ENCODE measurements at places on chromosomes 3 and 15.

- DNase-seq = no peak
Observed at GRCh38 chr15:77201665-77202064, 130.8 kb upstream of the TSPAN3 start.

DNA sequence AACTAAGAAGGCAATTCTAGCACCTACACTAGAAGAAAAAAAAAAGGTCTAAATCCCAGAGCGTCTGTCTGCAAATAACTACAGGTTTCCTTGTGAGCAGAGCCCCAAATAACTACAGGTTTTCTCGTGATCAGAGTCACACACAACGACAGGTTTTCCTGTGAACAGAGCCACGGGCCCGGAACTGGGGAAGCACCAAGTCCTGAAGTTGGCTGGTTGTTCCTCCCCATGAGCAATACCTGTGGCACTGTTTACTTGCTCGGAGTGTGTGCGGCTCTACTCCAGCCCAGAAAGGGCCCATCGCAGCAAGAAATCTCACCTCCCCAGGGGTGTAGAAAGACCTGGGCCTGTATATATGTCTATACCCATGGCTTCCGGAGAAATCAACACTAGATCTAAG, 644 bp upstream of the MASP1 start:
- DNase-seq = peak; percentile 87

DNA sequence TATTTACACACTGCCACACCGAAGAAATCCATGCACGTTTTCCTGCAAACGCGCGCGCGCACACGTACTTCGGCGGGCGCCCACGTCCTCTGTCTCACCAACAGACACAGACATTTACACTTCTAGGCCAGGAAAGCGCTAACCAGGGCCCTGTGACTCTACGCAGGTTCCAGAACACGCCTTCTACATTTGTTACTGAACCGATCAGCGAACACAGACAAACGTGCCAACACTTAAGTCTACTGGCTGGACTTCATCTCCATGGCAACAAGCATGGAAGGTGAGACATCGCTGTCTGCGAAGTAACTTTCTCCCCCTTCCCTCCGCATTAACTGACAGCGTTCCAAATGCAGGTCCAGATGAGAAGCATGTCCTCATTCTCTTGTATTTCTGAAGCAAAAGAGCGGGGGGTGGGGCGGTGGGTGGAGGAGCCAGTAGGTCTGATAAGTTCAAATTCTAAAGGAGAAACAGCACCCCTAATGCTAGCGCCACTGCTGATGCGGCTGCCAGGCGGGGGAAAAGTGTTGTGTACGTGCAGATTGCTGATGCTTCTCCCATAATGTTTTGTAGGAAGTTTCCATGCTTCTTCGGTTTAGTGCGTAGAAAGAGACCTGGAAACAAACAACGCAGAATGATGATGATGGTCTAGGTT, at the start of gene CTXN2:
CTXN2 (plus strand) TSS at position 92 of the 652 bp plus-strand sequence. CDS start 9,636 bp downstream, outside the sequence.
- peak; percentile 1 for DNase-seq

GRCh38 chr3:107561980-107562379, 39.2 kb downstream of the BBX start:
- DNase-seq = no peak

GRCh38 chr3:99418209-99418635, 220.2 kb upstream of the COL8A1 start:
- no peak for DNase-seq

DNA sequence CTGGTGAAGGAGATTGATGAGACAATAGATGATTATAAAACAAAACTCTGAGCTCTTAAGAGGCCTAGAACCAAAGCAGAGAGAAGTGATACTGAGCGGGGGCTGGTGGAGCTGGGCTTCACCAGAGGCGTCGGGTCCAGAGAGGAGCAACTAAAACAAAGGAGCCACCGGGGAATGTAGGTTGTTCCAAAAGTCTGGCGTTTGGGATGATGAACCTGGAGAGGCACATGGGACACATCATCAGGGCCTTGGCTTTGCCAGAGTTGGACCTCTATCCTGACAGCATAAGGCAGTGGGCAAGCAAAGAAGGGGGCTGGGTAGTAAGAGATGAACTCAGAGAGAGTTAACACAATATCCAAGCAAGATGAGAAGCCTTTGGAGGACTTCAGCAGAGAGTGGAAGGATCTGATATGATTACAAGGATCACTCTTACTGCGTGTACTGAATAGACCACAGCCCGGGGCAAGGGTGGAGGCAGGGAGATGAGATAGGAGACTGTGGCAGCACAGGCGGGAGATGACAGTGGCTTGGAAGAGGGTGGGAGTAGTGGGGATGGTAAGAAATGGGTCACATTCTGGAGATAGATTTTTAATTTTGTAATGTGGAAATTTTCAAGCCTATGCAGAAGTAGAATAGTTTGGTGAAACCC, 36.0 kb upstream of the RASA2 start:
- DNase-seq = no peak

- DNase-seq = peak; percentile 40
Observed at GRCh38 chr15:62588938-62589670, 424.0 kb upstream of the C2CD4B start.

- DNase-seq = no peak
Observed at GRCh38 chr15:96393209-96393513, 62.7 kb downstream of the NR2F2 start.

DNA sequence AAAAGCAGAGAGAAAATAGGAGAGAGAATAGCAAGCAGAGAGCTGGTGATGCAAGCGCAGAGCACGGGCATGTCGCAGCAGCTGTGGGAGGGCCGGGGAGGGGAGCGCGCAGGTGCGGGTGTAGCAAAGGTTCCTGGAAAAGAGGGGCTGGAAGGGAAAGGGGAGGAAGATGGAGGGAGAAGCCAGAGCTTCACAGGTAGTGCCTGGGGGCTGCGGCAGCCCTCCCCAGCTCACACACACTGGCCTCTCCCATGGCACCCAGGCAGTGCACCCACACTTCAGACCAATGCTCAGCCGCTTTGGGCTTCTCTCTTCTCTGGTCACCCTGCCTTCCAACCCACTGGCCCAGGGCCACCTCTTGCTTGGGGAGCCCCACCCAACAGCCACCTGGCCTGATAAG, 72.1 kb downstream of the ADAMTS7 start:
- DNase-seq = no peak

- DNase-seq = no peak
Observed at GRCh38 chr15:84985158-84985557, 3.5 kb downstream of the PDE8A start.

GRCh38 chr15:33424025-33424424, 113.3 kb downstream of the RYR3 start:
- no peak for DNase-seq

- peak; percentile 86 for DNase-seq
Observed at GRCh38 chr15:51681303-51681963, at the start of gene SCG3. Gene SCG3 (plus strand): TSS chr15:51681503. CDS start chr15:51681756, 253 bp downstream.

DNA sequence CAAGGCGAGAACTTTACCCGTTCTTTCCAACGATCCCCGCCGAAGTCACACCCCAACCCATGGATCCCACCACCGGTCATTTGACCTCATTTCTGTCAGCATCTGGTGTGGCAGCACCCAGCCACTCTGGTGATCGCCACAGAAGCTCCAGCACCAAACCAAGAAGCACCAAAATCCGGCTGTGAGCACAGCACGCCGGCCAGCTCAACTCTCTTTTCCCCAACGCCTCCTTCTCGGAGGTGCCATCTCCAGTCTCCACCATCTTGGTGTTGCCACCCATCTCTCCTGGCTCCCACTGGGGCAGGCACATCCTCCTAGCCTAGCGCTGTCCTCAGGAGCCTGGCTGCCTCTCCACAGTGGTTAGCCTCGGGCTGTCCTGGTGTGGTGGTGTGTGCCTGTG, 6.5 kb downstream of the MUC4 start:
- DNase-seq = no peak

DNA sequence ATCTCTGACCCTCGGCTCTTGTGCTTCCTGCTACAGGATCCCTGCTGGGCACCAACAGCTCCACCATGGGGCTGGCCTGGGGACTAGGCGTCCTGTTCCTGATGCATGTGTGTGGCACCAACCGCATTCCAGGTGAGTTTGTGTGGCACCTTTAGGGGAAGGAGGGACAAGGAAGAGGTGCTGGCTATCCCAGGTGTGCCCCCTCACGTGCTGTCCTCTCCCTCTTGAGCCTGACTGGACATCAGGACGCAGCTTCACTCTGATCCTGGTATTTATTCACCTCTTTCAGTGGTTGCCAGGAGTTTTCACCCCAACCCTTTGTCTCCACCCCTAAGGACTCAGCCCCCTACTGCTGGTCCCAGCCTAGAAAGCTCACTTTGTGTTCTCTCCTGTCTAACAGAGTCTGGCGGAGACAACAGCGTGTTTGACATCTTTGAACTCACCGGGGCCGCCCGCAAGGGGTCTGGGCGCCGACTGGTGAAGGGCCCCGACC, 960 bp downstream of the THBS1 start:
- peak; percentile 45 for DNase-seq

- DNase-seq = peak; percentile 51
Observed at GRCh38 chr3:122560680-122561079, 3.4 kb downstream of the PARP9 start.

GRCh38 chr15:74108111-74108510, 22.3 kb upstream of the ISLR2 start:
- no peak for DNase-seq

DNA sequence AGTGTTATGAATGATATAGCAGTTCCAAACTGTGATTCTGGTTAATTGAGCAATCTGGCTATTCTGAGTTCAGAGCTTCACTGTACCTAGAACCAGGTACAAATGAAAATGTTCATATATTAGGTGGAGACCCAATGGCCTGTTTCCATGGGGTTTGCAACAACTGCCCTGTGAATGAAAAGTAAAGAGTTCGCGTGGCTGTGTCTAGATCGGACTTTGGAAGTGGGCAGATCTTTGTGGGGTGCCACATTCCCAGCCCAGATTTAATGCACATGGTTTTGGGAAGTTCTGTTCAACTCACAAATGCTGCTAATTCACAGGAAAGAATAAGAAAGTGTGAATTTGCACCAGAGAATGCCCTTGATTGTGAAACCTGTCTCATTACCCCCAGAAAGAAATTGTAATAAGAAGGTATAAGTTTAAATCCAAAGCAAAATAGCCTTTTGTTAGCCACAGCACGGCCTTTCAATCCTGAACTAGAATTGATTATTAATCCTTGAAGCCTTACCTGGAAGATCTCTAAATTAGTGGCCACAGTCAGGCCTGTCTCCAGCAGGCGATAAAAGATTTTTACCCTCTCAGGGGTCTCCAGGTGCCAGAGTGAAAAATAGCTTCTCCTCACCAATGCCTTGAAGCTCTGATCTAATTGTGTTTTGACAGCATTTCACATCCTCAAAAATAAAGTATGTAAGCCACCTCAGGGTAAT, 22.6 kb downstream of the WHAMM start:
- DNase-seq = no peak

DNA sequence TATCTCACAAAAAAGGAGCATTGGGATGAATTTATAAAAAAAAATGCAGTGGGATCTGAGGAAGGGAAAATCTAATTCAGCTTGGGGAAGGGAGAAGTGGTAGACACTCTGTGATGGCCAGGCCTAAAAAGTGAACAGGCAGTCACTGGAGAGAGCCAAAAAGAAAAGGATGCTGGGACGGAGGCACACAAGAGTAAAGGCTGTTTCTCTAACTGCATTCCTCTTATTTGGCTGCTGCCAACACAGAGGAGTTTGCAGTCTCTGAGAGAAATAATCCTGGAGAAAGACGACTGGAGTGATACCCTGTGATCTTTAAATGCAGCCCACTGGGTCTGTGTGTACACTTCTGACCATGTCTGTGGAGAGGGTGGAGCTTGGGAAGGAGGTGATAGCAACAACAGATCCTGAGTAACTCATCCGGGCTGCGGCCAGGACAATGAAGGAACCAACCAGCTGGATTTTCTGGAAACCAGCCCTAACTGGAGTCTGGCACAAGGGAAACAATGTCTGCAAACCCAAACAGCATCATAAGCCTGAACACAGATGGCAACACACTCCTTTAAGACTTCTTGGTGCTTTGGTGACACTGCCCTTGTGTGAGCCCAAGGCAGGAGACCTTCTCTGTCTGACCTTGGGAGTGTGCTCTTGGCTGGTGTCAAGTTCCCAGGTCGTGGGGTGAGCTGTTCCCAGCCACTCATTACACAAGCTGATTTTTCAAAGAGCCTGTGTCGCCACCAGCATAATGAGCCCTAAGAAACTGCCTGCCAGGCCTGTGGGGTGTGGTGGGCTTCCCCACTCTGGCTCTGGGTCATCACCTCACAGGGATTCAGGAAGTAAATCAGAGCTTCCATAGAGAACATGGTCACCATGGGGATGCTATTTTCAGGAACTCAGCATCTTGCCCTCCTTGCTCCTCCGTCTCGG, 8.0 kb downstream of the FYCO1 start:
- no peak for DNase-seq

- no peak for DNase-seq
Observed at GRCh38 chr3:150922611-150923010, 17.4 kb upstream of the MINDY4B start.

DNA sequence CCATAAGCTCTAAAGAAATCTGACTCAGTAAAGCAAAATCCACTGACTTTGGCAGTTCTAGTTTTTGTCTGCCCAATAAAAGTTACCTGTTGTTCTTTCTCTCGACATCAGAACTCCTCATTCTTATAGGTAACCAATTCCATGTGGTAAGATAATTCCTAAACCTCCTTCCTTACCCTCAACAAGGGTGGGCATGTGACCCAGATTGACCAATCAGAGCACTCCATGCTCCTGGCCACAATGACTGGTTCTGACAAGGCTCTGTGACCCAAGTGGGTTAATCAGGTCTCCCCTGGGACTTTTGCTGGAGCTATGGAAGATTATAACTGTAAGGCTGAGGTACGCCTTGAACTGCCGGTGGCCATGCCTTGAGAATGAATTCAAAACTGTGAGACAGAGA, 31.7 kb downstream of the LINS1 start:
- no peak for DNase-seq

- no peak for DNase-seq
Observed at GRCh38 chr3:196138482-196139254, 56.8 kb upstream of the TFRC start.

DNA sequence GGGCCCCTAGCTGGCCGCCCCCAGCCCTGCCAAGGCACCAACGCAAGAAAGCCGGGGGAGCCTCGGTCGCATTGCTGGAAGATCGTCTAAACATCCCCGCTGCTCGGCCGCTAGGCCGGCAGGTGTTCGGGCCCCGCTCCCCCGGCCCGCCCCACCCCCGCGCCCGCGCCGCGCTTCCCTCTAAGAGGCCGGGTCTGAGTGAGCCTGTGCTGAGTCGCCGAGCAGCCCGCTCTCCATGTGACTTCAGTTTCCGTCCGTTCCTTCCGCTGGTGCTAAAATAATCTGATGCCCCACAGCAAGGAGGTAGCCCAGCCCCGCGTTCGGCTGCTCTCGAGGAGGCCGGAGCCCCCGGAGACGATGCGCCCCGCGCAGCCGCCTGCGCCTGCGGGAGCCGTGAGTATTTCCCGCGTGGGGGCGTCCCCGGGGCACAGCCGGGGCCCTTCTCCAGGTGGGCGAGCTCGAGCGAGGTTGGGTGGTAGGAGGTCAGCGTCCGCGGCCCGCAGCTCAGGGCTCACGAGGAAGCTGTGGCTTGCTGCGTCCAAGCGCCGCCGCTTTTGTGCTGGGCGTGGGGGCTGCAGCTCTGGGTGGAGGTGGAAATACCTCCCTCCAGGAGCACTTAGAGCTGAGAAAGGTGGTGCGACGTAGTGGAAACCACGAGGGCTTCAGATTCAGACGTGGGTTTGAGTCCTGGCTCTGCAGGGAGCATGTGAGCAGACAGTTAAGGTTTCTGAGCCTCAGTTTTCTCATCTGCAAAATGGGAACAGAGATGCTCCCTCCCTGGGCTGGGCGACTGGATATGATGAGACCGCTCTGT, at the start of gene NRROS:
NRROS (plus strand) TSS at position 212 of the 814 bp plus-strand sequence. CDS start 14,846 bp downstream, outside the sequence.
- peak; percentile 35 for DNase-seq
